ENCODE measurements at places on chromosomes 1 and 21.

DNA sequence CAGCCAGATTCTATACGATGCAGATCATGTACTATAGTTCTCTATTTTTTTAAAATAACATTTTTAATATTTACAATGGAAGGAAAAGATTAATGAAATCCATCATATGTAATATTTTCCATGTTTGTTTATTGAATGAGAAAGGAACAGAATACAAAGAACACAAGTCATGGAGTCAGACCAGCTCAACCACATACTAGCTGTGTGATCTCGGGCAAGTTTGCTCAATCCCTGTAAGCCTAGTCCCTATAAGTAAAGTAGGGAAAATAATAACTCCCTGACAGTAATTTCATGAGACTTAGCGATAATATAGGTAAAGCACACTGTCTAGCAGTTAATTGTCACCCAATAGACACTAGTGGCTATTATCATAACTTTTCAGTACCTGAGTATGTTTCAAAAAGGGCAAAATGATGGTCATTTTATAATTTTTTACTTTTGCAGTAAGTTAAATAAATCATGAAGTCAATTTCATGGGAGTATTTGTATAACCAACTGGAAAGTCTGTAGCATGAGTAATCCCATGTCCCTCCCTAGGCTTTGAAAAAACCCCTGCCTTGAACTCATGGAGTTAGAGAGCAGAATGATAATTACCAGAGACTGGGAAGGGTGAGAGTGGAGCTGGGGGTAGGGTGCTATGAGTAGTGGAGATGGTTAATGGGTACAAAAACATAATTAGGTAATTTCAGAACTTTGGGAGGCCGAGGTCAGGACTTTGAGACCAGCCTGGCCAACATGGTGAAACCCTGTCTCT lies 37.0 kb upstream of the EPS15 start:
- no peak for DNase-seq

- no peak for DNase-seq
Measured at GRCh38 chr1:33152685-33153432, 29.0 kb downstream of the TRIM62 start.

GRCh38 chr1:1177452-1178206 lies 3.9 kb downstream of the TTLL10 start:
- no peak for DNase-seq

- DNase-seq = peak; percentile 98
Measured at GRCh38 chr21:45363921-45364467, 41.0 kb upstream of the COL18A1 start.

DNA sequence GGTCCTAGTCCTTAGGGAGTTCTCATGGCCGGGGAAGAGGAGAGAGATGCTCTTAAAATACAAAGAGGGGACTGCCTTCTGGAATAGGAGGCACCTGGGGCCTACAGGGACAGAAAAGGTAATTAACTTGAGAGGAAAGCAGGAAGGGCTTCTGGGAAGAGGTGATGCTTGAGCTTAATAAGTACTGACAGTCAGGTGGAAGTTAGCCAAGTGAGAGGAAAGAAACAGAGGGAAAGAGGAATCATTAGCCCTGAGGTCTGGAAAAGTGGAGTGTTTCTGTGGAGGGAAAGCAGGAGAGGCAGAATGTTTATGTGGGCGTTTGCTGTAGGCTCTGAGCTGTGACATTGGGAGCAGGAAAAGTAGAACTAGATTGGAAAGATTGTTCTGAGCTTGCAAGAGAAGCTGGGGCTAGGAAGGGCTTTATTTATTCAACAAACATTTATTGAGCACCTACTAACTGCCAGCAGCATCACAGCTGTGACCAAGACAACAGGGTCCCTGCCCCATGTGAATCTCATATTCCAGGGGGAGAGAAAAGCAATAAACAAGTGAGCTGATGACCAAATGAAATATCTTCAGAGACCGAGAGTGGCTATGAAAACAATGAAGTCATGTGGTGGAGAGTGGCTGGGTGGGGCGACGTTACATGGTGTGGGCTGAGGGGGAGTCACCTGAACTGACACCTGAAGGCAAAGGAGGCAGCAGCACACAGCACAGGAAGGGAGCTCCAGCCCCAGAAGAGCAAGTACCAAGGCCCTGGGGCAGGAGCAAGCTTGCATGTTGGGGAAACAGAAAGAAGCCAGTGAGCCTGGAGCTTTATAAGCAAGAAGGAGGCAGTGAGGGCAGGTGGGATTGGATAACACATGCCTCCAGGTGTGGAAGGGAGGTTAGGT lies 4.4 kb upstream of the FNDC5 start:
- DNase-seq = no peak

- no peak for DNase-seq
Measured at GRCh38 chr1:34361781-34362357, 185.2 kb downstream of the C1orf94 start.

DNA sequence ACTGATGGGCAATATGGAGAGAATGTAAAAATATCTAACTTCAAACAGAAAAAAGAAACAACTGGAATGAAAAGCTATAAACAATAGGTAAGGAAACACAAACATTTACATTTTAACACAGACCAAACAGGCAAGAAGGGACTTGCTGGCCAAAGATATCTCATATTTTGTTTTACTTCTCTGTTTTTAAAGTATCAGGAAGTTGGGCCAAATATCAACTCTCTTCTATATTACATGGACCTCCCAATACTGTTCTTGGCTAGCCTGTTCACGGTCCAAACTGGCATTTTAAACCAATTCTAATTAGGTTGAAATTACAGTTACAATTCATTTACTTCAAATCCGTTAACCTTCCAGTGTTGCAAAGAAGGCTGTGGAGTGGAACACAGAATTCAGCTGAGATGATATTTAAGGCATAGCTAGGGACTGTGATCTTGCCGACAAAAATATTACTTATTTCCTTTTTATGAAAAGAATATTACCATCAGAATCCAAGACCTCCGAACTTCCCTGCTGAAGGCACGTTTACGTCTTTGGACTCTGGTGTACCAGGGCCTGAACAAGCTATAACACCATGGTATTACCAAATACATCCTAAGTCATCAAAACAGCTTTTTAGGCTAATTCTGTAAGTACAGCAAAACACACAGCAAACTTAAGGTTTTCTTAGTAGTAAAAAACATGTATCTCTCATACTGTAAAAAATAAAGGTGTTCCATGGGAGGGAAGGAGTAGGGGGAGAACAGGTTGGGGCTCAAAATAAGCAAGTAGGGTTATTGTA lies 165.4 kb downstream of the RUNX1 start:
- DNase-seq = no peak

DNA sequence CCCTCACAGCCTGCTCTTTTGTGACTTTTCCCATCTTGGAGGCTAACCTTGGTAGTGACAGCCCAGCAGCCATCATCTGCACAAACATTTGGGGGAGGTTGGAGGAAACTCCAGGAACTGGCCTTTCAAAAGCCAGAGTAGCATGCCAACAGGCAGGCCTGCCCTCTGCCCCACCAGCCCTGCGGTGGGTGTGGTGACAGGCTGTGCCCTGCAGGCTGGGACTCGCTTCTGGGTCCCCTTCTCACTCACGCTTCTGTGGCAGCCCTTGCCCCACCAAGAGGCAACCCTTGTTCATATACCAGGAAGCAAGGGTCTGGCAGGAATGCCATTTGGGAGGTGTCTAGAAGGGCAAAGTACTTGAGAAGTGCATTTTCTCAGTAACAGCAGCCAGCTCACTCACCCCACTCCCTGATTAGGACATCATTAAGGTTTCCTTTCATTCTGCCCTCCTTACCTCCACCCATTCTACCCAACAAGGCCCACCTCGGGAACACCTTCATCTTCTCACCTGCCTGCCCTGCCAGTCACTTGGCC lies 20.8 kb upstream of the FAM3B start:
- DNase-seq = no peak

DNA sequence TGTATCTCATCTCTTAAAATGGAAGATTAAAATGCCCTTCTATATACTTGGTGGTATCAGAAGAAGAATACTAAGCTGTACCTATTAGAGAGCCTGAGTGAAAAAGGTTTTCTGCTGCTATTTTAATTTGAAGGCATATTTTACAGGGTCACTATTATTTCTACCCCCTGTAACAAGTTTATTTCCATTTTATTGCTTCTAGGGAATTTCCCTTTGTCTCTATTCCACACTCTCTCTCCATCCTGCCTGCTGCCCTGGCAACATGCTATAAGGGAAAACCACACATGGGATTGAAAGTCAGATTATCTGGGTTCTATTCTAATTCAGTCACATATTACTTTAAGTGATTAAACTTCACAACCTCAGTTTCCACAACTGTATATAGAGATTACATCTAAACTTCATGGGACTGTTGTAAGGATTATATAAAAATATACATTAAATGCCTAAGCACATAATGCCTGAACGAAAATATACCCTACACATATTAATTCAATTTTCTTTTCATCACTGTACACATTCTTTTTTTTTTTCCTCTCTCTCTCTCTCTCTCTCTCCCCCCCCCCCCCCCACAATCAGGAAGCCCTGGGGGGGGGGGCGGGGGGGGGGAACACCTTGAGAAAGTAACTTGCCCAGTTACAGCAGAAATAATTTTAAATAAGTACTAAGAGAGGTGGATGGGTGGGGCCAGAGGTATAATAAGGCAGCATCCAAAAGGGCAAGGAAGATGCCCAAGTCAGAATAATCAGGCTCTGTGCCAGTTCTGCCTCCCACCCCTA lies 51.5 kb downstream of the LUZP1 start:
- no peak for DNase-seq

Measured in epithelial cell of proximal tubule (primary cell).